ENCODE measurements at places on chromosomes 11 and 22. TPM values are rescaled to one million over a fixed set of nuclear protein-coding genes. Genes with fewer than 3 reads are reported as not detected.

The CASP5 gene
- 0.24 TPM for polyA plus RNA-seq

The LRRC74B gene
- polyA plus RNA-seq: not detected

The CCND1 gene
- polyA plus RNA-seq: 0.65 TPM

The OR51B2 gene
- polyA plus RNA-seq: not detected

The TMEM191B gene
- 0.72 TPM for polyA plus RNA-seq

The FBLN1 gene
- polyA plus RNA-seq: not detected

The KCNQ1 gene
- polyA plus RNA-seq: 7.9 TPM

The FGF19 gene
- polyA plus RNA-seq: not detected

The FOLR2 gene
- not detected for polyA plus RNA-seq

The RNF121 gene
- polyA plus RNA-seq: 13.1 TPM

The ZP1 gene
- not detected for polyA plus RNA-seq

The STIM1 gene
- polyA plus RNA-seq: 25.7 TPM

The OOSP2 gene
- polyA plus RNA-seq: not detected

The CD6 gene
- polyA plus RNA-seq: 122 TPM

The CFAP300 gene
- not detected for polyA plus RNA-seq

DNA sequence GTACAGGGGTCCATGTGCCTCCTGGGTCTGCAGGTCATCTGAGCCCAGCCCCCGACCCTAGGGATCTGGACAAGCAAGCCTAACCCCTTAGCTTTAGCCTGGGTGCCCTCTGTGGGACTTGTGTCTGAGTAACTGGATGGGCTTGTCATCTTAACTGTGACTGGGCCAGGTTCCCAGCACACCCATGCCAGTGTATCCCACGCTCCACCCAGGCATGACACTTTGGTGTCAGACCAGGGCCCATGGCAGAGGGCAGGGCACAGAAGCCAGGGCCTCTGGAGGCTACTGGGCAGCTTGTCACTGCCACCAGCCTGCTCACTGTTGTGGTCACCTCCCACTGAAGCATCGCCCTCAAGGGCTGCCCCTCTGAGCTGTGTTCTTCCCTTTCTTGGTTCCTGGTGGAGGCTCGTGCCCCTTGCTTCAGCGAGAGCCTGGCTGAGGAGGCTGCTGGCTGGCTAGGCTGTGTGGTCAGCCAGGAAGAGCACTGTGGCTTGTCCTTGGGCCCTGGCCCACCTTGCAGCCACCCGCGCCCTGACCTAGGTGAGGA is 80.8 kb downstream of the ST3GAL4 start:
- H3K4me1 ChIP-seq: peaks cover 6% of the 10 kb centered on the region
- no peak overlapping the region for H3K4me3 ChIP-seq
- no peak for DNase-seq
- no peak overlapping the region for H3K27ac ChIP-seq

GRCh38 chr11:118907051-118908042 is 18.4 kb downstream of the BCL9L start:
- peak; percentile 77 for DNase-seq
- no peaks in the 10 kb centered on the region for H3K27me3 ChIP-seq
- H3K27ac ChIP-seq: peak overlapping the region; percentile 59
- H3K4me3 ChIP-seq: no peak overlapping the region
- H3K36me3 ChIP-seq: peaks cover 46% of the 10 kb centered on the region
- peaks cover 50% of the 10 kb centered on the region for H3K4me1 ChIP-seq

DNA sequence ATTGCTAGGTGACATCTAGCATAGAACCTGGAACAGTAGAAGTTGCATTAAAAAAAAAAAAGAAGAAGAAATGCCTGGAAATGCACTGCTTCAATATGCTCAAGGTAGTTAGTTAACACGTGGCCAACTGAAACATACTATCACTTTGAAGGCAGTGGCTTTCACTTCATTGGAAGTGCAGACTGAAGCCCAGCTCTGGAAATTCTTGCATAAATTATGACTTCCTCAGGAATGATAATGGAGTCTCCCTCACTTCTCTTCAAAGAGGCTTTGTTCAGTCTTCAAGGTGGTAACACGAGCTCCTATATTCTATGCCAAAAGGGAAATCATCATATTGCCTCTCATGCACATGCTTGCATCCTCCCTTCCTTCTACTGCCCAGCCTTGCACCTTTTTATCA is 715.9 kb upstream of the API5 start:
- H3K4me1 ChIP-seq: no peaks in the 10 kb centered on the region
- no peak overlapping the region for H3K27ac ChIP-seq
- no peak for DNase-seq
- H3K36me3 ChIP-seq: no peaks in the 10 kb centered on the region
- no peaks in the 10 kb centered on the region for H3K27me3 ChIP-seq

DNA sequence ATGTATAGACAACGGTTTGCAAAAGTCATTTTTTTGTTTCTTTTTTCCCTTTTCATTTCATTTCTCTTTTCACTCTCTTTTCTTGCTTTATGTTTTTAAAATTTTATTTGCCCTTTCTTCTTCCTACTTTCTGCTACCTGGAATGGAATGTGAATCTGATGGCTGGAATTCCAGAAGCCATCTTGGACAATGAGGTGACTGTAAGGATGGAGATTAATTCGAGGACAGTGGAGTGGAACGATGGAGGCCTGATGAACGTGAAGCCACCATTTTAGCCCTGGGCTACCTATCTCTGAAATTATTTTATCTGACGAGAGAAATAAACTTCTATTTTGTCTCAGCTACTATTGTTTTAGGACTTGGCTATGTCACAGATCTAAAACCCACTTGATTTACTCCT is 2.8 kb upstream of the POLA2 start:
- H3K4me1 ChIP-seq: peaks cover 21% of the 10 kb centered on the region
- H3K27me3 ChIP-seq: no peaks in the 10 kb centered on the region
- no peak overlapping the region for H3K4me3 ChIP-seq

DNA sequence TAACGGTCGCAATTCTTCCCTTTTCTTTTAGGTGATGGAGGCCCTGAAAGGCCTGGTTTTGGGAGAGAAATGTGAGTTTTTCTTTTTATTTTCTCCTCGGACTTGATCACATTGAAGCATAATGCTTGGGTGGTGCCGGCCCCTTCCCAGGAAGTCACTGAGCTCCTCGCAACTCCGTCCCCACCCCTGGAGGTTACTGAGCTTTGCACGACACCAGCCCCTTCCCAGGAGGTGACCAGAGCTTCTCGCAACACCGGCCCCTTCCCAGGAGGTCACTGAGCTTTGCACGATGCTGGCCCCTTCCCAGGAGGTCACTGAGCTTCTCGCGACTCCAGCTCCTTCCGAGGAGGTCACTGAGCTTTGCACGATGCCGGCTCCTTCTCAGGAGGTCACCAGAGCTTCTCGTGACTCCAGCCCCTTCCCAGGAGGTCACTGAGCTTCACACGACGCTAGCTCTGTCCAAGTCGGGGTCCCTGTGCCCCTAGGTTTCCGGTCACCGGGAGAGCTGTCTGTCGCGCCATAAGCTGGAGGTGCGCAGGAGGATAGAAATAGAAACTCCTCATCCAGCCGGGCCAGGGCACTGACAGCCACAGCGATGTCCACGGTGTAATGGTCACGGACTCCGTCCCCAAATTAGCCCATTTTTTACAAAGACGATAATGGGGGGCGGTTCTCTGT is 586.4 kb downstream of the BRD1 start:
- H3K27me3 ChIP-seq: no peaks in the 10 kb centered on the region
- no peak overlapping the region for H3K4me3 ChIP-seq
- no peaks in the 10 kb centered on the region for H3K4me1 ChIP-seq
- H3K36me3 ChIP-seq: no peaks in the 10 kb centered on the region
- no peak for DNase-seq

GRCh38 chr11:35030716-35031213 is 108.2 kb upstream of the CD44 start:
- peaks cover 16% of the 10 kb centered on the region for H3K4me1 ChIP-seq
- no peaks in the 10 kb centered on the region for H3K36me3 ChIP-seq
- peak; percentile 27 for DNase-seq
- H3K4me3 ChIP-seq: peak overlapping the region; percentile 35

DNA sequence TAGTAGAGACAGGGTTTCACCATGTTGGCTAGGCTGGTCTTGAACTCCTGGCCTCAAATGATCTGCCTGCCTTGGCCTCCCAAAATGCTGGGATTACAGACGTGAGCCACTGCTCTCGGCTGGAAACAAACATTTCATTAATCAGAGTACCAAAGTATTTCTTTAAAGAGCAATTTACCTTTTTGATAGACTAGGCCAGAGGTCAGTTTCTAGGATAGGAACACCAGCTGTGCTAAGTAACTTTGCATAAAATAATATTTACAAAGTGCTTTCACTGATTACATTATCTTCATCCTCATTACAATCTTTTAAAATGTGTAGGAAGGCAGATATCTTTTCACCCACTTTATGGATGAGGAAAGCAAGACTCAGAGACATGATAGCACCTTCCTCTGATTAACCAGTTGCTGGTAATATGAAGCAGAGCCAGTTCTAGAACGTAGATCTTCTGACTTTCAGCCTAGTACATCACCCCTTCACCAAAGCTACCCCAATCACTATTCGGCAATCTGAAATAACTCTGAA is 355.2 kb downstream of the SOX6 start:
- H3K36me3 ChIP-seq: no peaks in the 10 kb centered on the region
- no peak for DNase-seq
- no peak overlapping the region for H3K27ac ChIP-seq

DNA sequence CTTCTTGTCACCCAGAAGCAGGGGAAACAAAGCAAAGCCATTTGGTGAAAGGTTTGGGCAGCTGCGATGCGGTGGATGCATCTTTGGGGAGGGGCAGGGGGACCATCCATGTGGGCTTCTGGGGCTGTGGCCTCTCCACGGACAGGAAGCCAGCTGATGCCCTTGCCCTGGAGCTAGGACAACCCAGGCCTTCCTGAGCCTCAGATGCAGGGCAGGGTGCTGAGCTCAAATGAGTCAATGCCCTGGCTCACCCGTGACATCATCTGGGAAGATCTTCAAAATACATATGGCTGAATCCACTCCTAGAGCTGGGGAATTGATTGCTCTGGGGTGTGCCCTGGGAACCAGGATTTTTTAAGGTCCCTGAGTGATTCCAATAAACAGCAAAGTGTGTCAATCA is 1418.2 kb downstream of the TBC1D22A start:
- H3K27me3 ChIP-seq: no peaks in the 10 kb centered on the region
- H3K4me1 ChIP-seq: no peaks in the 10 kb centered on the region
- no peak for DNase-seq
- no peak overlapping the region for H3K27ac ChIP-seq

DNA sequence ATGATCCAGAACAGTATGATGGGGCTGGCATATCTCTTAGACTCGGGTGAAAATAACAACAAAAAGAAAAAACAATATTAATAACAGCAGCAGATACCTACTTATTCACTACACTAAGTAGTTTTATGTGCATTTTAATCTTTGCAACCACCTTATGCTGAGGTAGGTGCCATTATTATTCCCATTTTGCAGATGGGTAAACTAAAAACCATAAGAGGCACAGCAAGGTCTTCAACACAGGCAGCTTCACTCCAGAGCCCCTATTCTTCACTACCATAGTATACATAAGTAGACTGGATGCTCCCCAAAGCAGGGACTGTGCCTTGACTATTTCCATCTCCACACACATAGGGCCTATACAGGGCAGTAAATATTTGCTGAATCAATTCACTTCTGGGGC is 41.0 kb downstream of the CLPB start:
- H3K36me3 ChIP-seq: peaks cover 3% of the 10 kb centered on the region
- no peaks in the 10 kb centered on the region for H3K4me1 ChIP-seq
- no peak overlapping the region for H3K27ac ChIP-seq
- no peaks in the 10 kb centered on the region for H3K27me3 ChIP-seq
- no peak overlapping the region for H3K4me3 ChIP-seq

DNA sequence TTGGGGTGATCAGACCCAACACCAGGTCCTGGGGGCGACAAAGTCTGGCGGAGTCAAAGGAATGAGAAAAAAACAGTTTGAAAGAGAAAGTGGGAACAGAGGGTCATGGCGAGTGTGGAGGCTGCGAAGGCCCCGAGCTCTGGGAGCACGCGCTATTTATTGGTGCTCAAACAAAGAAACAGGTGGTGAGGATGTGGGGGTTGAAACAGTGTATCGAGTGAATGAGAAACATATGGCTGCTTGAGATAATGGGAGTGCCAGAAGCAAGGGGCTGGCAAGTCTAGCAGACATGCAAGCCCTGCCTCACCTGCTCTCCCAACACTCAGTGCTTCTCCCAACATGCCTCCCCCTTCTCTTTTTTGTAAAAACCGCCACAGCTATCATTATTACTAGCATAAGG is 7.8 kb upstream of the DUSP18 start:
- H3K27ac ChIP-seq: no peak overlapping the region
- DNase-seq: no peak
- H3K27me3 ChIP-seq: no peaks in the 10 kb centered on the region
- H3K4me3 ChIP-seq: no peak overlapping the region

- no peak for DNase-seq
- H3K27me3 ChIP-seq: no peaks in the 10 kb centered on the region
- H3K4me3 ChIP-seq: no peak overlapping the region
- no peaks in the 10 kb centered on the region for H3K4me1 ChIP-seq
Measured at GRCh38 chr11:80837051-80837450, 1396.2 kb upstream of the TENM4 start.

DNA sequence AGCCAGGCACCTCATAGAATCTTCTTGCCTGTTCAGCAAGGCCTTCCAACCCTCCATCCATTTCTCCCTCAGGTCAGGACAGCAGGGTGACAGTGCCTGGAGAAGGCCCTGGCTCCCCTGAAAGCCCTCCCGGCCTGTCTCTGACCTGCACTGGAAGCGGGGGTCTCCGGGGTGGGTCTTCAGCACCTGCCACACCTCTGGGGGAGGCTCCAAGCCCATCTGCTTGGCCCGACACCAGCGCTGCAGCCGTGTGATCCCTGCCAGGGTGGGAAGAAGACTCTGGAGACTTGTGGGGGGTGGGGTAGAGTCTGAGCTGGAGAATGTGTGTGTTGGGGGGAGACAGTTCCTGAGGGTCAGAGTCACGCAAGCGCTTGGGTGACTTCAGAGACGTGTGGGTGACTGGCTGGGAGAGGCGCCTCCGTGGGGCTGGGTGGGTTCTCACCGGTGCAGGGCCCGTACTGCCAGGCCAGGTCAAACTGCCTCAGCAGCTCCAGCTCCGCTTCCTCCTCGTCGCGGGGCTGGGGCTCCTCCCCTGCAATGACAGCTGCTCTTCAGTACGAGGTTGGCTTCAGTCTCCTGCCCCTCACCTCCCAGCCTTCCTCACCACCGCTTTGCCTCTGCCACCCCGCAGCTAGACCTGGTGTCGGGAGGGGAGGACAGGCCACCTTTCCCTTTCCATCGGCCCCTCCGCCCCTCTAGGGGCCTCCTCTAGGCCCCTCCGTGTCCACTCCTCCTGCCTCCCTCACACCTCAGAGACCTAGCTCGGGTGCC is 615 bp downstream of the POLD4 start:
- H3K27me3 ChIP-seq: no peaks in the 10 kb centered on the region
- peaks cover 58% of the 10 kb centered on the region for H3K4me1 ChIP-seq
- H3K4me3 ChIP-seq: peak overlapping the region; percentile 64
- peak overlapping the region; percentile 98 for H3K27ac ChIP-seq

All from CD4-positive, CD25-positive, alpha-beta regulatory T cell (primary cell).